ENCODE measurements at places on chromosomes 11 and 22.

DNA sequence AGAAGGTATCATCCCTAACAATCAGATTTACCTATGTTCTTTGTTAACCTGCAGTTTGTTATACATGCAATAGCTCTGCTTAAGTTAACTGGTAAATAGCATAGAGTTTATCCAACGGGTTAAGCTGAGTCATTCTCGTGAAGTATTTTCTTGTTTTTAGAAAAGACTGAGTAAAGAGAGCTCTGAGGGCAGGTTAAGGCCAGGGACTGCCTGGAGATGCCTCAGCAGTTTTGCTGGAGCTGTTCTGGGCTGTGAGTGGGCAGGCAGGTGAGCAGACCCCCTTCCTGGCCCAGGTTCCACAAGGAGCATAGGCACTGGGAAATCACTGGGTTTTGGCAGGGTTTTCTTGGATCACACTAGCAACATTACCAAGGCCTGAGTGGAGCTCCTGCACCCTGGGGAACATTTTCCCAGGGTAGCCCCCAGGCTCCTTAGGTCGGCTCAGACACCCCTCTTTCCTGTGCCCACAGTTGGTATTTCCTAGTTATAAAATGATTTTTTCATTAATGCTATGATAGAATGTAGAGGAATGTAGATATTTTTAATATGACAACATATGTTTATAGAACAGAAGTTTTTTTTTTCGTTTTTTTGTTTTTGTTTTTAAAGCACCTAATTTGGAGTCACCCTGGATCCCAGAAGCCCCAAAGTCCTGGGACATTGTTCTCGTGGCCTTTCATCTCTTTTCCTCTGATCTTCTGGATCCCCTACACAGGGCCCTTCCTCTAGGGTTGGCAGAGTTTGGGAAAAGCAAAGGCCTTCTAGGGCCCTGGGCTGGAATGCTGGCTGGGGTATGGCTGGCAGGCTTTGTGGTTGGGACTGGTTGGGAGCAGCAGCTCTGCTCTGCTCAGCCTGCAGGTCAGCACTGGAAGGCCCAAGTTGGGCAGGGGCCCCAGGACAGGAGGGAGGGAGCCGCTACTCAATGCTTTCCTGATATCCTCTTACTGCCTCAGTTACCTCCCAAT, 26.7 kb downstream of the IRAG1 start:
- no peak for DNase-seq

GRCh38 chr11:134244593-134244992, 8.6 kb downstream of the THYN1 start:
- no peak for DNase-seq

DNA sequence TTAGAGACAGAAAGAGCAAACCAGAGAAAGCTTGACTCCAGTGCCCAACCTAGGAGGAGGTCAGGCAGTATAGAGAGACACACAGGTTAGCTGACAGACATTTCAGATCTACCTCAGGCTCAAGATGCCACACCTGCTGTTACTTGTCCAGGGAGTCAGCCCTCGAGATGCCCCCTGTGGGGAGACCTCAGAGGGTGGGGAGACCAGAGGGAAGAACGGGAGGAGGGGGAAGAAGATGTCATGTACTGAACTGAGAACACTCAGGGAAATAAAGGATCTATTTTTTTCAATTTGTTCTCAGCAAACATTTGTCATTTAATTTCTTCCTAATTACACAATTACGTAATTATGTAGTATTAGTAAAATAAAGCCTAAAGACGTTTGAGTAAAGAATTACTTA, 196.3 kb upstream of the CADM1 start:
- no peak for DNase-seq

DNA sequence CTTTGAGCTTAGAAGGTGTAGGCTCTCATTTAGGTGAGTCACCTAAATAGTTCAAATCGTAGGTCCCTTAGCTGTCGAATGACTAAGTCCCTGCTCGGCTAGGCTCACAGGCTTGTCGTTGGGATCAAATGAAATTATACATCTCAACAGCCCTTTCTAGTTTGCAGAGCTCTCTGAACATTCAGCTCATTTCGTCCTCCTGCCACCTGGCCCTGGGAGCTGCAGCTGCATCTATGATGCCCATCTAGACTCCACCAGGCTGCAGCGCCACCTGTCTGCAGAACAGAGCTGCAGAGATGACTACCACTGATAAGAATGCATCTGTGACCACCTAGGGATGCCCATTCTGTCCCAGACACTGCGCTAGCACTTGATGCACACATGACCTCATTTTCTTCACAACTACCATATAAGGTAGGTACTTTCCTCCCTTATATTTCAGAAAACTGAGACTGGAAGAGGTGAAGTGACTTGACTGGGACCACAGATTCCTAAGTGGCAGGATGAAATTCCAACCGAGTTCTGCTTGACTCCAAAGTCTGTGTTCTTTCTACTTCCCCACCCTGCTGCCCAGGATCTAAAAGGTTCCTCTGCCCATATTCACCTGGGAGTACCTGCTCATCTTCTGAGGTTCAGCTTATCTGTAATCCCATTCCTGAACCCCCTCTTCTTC, 141.1 kb upstream of the NARS2 start:
- no peak for DNase-seq

- no peak for DNase-seq
Measured at GRCh38 chr11:44397586-44398178, 87.7 kb upstream of the ALX4 start.

GRCh38 chr11:6531267-6531752, 34.2 kb downstream of the DNHD1 start:
- DNase-seq: no peak

DNA sequence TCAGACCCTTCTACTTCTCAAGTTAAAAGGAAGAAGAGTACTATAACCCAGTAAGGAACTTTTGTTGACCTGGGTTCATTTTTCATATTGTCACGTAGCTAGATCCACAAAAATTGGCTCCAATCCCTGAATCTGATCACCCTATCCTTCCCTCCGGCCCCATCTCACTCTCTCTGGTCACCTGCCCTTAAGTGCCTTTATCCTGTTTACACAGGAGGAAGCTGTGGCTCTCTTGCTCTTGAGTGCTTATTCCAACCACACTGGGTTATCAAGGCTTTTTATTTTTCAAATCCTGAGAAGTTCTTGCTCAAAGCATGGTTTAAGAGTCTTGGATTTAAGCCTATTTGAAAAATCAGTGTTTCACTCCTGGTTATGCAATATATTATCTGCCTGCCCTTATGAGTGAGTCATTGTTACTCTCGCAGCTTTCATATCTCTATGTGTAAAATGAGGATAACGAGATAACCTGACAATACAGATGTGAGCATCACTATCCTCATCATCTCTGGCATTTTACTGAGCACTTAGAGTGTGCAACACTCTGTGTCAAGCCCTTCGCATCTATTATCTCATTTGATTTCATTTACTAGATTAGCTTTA, 293.9 kb downstream of the GUCY1A2 start:
- no peak for DNase-seq

DNA sequence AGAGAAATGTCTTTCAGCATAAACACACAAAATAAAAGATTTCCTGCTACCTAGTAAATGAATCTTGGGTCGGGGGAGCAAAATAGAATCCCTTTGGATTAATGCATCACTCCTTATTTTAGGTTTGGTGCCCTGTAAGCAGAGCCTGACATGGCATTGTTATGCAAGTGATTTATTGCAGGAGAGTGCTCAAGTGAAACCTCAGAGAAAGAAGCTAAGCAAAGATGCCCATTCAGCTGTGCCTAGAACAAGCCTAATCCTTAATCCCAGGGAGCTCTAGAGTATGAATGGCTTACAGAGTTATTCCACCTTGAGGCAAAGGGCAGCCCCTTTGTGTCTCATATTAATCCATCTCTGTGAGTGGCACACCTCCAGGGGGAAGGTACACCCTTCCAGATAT, 21.1 kb downstream of the C11orf87 start:
- no peak for DNase-seq

DNA sequence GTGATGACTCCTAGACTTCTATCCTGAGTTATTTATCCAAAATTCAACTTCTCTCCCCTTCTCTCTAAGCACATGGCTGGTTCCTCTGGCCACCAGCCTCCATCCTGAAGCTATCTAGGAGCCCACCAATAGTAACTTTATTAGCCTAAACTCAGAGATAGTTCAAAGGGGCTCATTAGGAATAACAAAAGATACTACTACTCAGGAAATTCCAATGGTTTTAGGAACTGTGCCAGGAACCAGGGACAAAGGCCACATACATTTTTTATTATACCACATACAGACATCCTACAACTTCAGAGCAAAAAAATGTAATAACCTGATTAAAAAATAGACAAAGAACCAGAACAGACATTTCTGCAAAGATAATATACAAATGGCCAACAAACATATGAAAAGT, 27.9 kb downstream of the SLC25A17 start:
- no peak for DNase-seq

GRCh38 chr11:6410695-6411430, 8.0 kb downstream of the APBB1 start:
- no peak for DNase-seq

DNA sequence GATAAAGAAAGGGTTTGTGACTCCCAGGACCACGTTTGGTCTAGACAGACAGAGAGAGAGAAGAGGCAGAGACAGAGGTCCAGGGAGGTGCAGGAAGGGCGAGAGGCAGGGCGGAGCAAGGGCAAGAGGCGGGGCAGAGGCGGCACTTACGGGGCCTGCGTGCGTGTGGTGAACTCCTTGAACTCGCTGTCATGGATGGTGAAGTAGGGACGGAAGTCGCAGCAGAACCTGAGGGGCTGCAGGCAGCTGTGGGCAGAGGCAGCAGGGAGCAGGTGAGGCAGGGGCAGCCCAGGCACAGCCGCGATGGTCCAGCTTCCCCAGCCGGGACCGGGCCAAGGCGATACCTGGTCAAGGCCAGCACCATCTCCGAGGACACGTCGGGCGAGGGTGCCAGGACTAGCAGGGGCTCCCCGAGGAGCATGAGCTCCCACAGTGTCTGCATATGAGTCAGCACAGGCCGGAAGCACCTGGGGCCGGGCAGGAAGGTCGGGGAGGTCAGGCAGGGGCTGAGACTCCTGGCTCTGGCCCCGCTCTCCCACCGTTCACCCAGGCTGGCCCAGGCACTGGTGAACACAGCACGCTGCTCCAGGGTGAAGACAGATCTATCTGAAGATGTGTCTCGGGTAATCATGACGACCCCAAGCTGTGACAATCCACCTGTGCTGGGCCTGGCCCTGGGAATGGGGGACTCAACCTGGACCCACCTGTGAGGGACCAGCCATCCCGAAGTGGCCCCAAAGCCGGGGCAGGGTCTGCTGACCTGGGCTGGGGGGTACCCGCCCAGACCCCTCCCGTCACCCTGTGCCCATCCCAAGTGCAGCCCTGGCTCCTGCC, 7.2 kb upstream of the PLXNB2 start:
- peak; percentile 90 for DNase-seq

- no peak for DNase-seq
Measured at GRCh38 chr22:19706661-19707151, 7.6 kb upstream of the SEPTIN5 start.

- no peak for DNase-seq
Measured at GRCh38 chr22:17513612-17514011, 49.7 kb upstream of the SLC25A18 start.

DNA sequence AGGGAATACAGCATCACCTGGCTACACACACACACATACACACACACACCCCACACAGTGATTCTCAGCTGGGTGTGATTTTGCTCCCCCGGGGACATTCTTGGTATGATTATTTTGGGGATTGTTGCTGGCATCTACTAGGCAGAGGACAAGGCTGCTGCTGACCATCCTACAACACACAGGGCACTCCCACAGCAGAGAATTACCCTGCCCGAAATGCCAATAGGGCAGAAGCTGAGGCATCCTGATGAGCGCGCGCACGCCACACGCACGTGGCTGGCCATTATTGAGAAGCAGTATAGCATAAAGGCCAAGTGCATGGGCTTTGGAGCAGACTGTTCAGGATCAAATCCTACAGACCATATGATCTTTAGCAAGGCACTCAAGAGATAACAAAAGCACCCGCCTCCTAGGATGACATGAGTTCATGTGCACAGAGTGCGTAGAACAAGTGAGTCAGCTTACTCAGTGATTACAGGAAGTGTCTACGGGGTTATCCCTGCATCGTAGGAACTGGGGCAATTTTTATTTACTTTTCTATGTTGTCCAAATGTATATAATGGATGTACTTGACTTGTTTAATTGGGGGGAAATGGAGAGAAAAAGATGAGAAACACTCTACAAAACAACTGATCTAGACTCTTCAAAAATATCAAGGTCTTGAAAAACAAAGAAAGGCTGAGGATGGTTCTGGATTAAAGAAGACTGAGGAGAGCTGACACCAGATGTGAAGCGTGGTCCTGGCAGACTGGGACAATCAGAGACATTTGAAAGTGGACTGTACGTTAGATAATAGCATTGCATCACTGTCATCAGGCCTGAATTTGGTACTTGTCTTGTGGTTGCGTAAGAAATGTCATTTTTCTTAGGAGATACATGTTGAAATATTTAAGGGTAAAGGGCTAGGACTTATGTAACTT, 7.2 kb upstream of the EHD1 start:
- no peak for DNase-seq

DNA sequence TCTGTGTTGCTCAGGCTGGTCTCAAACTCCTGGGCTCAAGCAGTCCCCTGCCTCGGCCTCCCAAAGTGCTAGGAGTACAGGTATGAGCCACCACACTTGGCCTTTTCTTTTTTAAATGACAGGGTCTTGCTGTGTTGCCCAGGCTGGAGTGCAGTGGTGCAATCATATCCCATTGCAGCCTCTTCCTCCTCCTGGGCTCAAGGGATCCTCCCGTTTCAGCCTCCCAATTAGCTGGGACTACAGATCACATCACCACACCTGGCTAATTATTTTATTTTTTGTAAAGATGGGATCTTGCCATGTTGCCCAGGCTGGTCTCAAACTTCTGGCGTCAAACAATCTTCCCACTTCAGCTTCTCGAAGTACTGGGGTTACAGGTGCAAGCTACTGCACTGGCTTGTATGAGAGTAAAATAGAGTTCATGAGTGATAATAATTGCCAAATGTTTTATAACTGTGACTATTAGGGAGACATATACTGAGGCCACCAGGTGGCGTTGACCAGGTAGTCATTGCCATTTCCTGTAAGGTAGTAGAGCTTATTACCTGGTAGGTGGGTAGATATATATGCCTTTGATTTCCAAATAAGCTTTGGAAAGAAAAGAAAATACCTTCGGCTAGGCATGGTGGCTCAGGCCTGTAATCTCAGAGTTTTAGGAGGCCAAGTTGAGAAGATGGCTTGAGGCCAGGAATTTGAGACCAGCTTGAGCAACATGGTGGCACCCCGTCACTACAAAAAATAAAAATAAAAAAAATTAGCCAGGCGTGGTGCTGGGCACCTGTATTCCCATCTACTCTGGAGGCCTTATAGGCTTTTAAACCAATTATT, 5.4 kb downstream of the FDX1 start:
- no peak for DNase-seq

- no peak for DNase-seq
Measured at GRCh38 chr11:100805506-100806199, 118.6 kb downstream of the ARHGAP42 start.

GRCh38 chr22:43213962-43214361, 27.0 kb upstream of the TTLL12 start:
- no peak for DNase-seq

DNA sequence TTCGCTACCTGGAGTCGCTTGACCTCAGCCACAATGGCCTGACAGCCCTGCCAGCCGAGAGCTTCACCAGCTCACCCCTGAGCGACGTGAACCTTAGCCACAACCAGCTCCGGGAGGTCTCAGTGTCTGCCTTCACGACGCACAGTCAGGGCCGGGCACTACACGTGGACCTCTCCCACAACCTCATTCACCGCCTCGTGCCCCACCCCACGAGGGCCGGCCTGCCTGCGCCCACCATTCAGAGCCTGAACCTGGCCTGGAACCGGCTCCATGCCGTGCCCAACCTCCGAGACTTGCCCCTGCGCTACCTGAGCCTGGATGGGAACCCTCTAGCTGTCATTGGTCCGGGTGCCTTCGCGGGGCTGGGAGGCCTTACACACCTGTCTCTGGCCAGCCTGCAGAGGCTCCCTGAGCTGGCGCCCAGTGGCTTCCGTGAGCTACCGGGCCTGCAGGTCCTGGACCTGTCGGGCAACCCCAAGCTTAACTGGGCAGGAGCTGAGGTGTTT, 12.8 kb downstream of the TSKU start:
- no peak for DNase-seq

Measured in T-helper 2 cell (primary cell).